Stimulated activated CD4-positive, alpha-beta T cell treated with anti-CD3 and anti-CD28 coated beads, Interleukin-4, amount 100 ng/mL, for 1 hour (primary cell): ENCODE measurements at places on chromosomes 5 and 9.

GRCh38 chr5:78355561-78355960 lies 4.9 kb upstream of the SCAMP1 start:
- no peak for DNase-seq

GRCh38 chr5:142749321-142749720 lies 20.9 kb upstream of the ARHGAP26 start:
- DNase-seq = no peak

DNA sequence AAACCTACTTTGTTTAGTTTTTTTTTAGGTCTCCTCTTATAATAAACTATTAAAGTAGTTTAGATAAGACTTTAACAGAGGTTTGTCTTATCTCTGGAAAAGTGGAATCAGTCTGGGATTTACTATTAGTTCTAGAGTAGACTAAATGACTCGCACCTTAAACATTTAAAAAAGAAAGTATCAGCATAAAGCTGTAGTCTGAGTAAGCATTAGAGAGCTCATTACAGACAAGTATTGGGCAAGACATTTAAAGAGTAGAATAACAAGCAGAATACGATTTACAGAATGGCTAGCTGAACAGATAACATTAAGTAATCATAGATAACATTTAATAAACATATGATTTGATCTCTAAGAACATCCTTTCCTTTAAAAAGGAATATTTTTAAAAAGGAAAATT lies 226.0 kb upstream of the DMAC1 start:
- DNase-seq = no peak

DNA sequence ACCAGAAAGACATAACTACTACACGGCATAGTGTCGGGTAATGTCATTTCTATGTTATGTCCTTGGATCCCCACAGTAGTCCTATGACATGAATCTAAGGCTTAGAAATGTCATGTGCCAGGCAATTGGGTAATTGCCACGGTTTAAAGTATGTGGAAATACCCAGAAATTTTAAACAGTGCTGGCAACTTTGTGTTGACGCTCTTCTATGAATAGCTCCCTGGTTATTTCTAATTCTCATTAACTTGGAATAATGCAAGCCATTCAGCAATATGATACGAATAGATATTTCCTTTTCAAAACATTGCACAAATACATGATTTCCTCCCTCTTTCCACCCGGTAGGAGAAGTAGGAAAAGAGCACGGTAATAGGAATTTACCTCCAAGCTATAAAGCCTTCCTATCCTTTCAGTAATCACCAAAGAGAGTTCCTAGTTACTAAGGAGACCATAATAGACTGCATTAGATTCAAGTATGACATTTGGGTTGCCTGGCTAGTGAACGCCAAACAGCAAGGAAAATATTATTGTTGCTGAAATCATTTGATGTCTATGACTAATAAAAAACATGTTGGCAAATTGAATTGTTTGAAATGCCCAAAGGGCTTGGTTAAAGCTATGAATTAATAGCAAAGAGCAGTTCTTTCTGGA lies 168.4 kb downstream of the CCDC192 start:
- no peak for DNase-seq
